Choroid plexus epithelial cell (primary cell): ENCODE measurements at places on chromosomes 3 and 15.

- no peak for DNase-seq
These were observed 93.9 kb downstream of the WNT7A start for GRCh38 chr3:13785853-13786436.

DNA sequence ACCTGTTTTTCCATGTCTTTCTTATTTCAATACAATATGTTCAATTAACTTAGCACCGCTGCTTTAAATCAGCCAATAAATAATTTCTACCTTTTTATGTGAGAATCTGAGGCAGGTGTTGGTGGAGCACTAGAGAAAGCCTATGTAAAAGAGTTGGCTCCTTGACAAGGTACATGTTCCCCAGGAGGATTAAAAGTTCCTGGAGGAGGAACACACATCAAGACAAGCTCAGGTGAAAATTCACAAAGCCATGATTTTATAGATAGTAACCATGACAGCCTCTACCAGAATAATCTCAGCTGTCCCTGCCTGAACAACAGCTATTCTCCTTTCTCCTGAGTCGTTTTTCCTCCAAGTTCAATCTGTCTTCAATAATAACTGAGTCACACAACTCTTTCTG is 3.4 kb upstream of the ZBED2 start:
- DNase-seq = no peak

- peak; percentile 79 for DNase-seq
These were observed 75.5 kb downstream of the SPATA16 start for GRCh38 chr3:173065543-173065981.

GRCh38 chr3:14266361-14266760 is 87.7 kb downstream of the LSM3 start:
- DNase-seq = peak; percentile 34

DNA sequence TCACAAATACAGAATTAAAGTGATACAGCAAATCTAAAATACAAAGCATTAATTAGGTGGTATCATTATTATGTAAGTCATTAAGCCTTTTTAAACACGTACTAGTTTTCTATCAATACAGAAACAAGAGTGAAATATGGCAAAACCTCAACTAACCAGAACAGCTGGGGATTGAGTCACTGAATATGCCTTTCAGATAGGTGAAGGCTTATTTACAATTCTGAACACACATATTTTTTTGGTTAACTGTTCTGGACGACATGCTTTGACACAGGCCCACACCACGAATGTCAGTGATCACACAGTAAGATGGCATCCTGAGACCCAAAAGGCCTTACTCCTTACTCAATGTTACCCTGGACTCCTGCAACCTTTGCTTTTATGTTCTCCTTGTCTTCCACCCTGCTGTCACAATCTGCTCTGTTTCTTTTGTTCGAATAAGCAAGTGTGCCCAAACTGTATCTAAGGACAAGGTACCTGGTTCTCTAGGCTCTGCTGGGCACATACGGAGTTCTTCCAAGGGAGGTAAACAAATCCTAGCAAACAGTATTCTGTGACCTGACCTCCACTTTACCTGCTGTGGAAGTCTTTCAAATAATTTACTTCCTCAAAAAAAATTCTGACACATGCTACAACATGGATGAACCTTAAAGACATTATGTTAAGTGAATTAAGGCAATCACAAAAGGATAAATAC is 7.0 kb downstream of the SFMBT1 start:
- DNase-seq = no peak

DNA sequence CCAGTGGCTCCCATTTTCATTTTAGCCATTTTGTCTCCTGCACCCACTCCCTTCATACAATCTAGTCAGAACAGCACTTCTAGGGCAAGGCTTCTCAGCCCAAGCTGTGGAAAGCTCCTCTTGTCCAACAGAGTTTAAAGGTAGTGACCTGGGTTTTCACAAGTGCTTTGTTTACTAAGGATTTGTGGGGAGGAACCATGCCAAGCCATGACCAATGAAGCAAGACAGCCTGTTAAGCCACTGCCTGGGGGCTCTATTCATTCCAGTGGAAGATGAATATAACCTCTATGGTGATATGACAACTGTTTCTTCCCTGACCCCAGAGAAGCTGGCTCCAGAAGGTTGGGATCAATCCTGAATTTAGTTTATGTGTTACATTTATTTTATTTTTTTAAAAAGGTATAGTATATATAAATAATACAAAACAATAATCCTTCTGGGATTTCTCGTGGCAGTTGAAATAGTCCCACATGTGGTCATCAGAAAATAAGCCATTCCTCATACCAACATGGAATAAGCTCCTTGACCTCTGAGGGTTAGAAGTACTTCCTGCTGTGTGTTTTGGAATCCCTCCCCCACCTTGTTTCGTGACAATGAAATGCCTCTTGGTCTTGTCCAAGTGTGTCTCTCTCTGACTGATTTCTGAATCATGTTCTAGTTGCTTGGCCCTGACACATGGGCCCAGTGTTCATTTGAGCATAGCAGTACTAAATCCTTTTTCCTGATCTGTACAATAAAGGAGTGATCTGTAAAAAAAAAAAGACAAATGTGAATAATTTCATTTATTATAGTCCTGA is 13.3 kb upstream of the THUMPD3 start:
- peak; percentile 59 for DNase-seq

GRCh38 chr15:66862111-66862939 is 160.3 kb downstream of the SMAD6 start:
- no peak for DNase-seq

- DNase-seq = peak; percentile 86
These were observed 135.4 kb downstream of the UACA start for GRCh38 chr15:70627734-70628548.

GRCh38 chr15:81015621-81016488 is 15.1 kb downstream of the TLNRD1 start:
- peak; percentile 6 for DNase-seq

- DNase-seq = no peak
These were observed 126.7 kb upstream of the GMNC start for GRCh38 chr3:190989218-190989617.

GRCh38 chr3:194935061-194935460 is 249.4 kb downstream of the FAM43A start:
- DNase-seq = no peak

DNA sequence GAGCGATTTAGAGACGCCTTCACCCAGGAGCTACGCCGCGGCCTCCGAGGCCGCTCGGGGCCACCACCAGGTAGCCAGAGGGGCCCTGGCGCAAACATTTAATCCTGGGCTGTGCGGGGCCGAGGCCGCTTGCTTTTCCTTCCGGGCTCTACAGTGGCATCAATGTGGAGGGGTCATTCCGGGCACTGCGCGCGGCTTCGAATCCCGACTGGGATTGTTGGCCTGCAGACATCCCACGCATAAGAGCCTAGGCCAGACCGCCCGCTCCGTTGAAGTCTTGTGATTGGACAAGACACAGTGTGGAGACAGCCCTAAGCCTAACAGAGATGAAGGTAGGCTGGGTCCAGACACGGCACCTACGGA is 568 bp upstream of the NCBP2 start:
- no peak for DNase-seq

DNA sequence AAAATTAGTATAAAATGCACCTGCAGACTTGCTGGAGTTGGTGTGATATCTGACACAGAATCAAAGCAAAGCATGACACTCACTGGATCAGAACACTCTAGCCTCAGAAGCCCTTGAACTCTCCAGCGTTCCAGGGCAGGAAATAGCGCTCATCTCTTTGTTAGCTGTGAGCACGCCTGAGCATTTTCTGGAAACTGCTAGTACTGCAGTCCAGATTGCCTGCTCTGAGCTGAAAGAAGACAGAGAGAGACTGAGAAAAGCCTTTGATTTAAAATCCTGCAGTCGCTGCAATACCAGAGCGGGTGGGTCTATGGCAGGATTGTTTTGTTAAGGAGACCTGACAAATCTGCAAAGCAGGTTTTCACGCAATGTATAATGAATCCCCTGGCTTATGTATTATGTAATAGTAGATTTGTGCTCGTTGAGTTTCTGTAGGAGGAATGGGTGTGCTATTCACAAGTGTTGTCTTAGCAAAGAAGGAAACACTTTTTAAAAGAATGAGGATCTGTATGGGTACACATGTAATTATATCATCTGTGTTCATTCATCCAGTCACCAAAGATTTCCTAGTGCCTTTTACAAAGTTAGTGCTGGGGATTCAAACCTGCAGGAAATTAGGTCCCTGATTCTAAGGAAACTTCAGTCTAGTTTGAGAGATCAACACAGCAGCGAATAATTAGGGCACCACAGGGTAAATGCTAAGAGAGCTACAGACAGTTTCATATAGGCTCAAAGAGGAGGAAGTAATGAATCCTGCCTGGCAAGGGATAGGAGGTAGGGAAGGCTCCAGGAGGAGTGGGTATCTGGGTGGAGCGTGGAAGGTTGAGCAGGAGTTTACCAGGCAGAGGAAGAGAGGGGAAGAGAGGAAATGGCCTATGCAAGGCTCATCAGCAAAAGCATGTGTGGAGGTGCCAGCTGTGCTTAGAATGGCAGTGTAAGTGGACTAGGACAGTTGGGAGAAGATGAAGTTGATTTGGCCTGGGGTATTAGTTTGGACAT is 26.1 kb upstream of the MGLL start:
- DNase-seq = peak; percentile 70

GRCh38 chr3:173933113-173933512 is 535.6 kb downstream of the NLGN1 start:
- DNase-seq = no peak

DNA sequence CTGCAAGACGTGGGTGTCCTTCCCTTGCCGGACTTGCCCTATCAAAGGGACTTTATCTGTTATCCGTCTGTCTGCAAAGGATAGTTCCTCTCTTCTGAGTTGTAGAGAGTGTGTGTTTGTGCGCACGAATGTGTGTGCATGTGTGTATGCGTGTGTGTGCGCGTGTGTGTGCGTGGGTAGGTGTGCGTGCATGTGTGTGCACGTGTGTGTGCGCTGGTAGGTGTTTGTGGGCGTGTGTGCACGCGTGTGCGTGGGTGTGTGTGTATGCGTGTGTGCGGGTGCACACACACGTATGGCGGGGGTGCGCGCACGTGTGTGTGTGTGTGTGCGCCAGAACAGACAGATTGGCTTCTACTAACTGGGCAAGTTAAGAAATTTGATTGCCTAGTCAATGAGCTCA is 4.1 kb upstream of the BMF start:
- no peak for DNase-seq

DNA sequence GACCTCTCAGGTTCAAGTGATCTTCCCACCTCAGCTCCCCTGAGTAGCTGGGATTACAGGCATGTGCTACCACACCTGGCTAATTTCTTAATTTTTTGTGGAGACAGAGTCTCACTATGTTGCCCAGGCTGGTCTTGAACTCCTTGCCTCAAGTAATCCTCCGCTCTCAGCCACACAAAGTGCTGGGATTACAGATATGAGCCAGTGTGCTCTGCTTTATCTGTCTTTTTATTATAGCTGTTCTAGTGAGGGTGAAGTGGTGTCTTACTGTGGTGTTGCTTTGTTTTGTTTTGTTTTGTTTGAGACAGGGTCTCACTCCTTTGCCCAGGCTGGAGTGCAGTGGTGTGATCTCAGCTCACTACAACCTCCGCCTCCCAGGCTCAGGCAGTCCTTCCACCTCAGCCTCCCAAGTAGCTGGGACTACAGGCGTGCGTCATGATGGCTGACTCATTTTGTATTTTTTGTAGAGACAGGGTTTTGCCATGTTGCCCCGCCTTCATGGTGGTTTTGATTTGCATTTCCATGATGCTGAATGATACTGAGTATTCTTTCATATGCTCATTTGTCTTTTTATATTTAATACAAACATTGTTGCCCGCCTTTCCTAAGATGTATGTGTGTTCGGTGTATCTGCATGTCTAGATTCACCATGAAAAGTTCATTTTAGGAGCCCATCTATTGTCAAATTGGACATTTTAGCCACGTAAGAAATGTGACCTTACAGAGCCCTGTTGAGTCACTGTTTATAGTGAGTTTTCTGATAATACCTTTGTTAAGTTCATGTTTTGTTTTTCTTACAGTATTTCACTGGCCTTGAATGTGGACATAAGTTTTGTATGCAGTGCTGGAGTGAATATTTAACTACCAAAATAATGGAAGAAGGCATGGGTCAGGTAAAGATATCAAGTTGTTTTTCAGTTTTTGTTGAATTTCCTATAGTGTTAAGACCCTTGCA is 80.6 kb downstream of the ARIH1 start:
- DNase-seq = peak; percentile 86

- peak; percentile 52 for DNase-seq
These were observed 397 bp downstream of the PLXND1 start for GRCh38 chr3:129605922-129606635.

DNA sequence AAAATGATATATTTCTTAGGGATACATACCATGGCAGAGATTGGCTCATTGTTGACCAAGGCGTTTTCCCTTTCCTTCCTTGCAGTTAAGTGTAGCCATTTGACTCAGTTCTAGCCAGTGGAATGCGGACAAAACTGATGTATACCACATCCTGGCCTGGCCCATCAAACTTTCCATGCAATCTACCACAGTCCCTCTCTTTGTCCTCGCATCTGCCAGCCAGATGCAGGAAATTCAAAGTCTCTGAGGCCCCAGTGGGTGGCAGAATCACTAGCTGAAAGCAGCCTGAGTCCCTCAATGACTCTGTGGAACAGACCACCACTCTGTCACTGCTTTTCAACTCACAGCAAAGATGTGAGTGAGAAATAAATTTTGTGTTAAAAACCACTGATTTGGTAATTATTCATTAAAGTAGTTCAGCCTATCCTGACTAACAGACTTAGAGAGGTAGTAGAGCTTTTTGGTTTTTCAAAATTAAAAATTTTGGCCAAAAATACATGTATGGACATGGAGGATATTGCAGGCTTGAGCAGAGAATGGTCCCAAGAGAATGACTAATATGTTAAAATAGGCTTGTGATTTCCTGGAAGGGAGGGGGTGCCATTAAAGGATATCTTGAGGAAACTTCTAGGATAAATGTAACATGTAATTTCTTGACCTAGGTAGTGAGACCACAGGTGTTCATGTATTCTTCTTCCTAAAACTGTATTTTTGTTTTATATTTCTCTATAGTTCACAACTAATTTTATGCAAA is 10.9 kb downstream of the LRRFIP2 start:
- peak; percentile 72 for DNase-seq
